ENCODE measurements at places on chromosomes 12 and 14.

- peak; percentile 89 for DNase-seq
Observed at GRCh38 chr12:13179211-13180074, 17.1 kb upstream of the EMP1 start.

DNA sequence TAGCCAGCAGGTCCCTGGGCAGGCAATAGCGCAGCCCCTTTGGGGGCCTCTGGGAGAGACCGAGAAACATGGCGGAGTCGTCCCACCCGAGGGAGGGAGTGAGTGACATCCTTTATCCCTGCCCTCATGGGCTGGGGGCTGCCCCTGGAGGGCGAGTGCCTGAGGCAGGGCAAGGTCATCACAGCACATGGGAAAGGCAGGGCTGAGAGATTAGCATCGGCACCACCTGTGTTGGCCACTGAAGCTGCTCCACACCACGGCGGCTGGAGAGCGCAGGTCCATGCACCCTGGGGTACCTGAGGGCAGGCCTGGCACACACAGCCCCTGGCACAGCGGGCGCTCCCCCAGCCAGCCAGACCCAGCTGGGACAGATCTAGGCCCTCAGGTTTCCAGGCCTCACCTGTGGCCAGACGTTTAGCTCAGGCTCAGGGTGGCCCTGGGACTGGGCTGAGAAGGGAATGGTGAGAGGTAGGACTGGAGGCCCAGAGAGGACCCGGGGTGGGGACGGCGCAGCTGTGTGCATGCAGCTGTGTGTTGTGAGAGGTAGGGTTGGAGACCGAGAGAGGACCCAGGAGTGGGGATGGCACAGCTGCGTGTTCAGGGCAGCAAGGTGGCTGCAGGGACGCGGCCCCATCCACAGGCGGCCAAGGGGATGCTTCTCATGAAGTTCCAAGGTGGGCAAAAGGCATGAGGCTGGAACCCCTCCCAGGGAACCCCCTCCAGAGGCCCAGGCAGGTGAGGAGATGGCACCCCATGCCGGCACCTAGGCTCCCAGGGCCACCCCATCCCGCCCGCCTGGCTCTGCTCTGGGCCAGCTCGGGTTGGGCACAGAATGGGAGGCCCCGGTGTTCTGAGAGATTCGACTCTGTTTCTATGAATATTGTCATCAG lies 74.1 kb downstream of the KIF26A start:
- no peak for DNase-seq

DNA sequence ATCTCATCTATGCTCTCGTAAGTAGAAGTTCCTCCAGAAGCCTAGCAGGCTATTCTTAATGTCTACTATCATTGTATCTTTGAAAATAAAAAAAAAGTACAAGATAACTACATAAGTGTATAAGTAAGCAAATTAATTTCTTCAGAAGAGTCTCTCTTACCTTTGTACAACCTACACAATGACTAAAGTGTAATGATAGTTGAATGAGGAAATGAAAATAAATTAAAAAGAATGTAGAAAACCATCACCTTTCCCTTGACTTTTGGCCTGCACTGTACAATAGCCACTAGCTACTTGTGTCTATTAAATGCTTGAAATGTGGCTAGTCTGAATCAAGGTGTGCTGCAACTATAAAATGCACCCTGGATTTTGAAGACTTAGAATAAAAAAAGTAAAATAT lies 229.9 kb upstream of the FOXN3 start:
- DNase-seq = no peak

DNA sequence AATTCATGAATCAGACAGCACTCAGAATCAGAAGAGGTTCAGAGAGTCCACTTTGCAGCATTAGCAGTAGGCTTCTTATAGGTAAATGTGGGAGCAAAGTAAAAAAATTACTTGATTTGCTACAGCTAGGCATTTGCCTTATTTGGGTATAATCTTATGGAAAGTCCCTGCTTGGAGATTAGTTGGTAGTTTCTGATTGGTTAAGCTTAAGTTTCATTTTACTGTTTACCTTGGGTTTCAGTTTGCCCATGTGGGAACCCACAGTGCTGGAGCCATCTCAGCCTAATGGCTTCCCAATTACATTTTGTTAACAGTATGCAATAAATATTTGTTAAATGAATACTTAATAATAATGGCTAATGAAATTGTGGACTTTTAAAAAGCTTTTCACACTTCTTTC lies 311.0 kb upstream of the FLRT2 start:
- DNase-seq = no peak

- DNase-seq = no peak
Observed at GRCh38 chr12:2624543-2625288, 170.1 kb upstream of the FKBP4 start.

GRCh38 chr12:131737150-131737827 lies 26.4 kb downstream of the SFSWAP start:
- no peak for DNase-seq

GRCh38 chr14:32225378-32225920 lies 22.4 kb upstream of the RNU6-8 start:
- no peak for DNase-seq

GRCh38 chr14:35534873-35535482 lies 1.0 kb downstream of the INSM2 start:
- DNase-seq = no peak

DNA sequence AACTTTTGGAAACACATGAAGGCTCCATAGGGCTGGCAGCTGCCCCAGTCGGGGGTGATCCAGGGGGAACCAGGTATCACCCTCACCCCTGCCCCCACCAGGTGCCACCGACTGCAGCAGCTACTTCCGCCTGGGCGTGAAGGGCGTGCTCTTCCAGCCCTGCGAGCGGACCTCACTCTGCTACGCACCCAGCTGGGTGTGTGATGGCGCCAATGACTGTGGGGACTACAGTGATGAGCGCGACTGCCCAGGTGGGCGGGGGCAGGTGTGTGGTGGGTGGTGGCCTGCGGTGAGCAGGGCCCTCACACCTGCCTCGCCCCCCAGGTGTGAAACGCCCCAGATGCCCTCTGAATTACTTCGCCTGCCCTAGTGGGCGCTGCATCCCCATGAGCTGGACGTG lies 22.3 kb upstream of the NXPH4 start:
- no peak for DNase-seq

- DNase-seq = no peak
Observed at GRCh38 chr12:119089380-119090013, 89.2 kb upstream of the HSPB8 start.

DNA sequence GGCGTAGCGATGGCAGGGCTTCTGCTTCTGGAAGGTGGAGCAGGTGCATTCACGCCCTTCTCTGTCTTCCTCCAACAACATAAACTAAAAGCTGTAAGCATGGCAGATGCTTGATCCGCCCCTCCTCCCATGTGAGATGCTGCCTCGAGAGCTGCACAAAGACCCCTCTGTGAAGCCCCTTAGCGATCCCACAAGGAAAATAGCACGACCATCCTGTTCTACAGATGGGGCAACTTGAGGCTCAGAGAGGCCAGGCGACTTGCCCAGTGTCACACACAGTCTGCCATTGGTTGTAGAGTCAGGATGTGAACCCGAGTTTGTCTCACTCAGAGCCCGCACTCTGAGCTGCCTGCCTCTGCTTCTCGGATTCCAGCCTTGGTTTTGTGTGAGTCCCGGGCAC lies 144.4 kb downstream of the SCARB1 start:
- no peak for DNase-seq

- DNase-seq = no peak
Observed at GRCh38 chr12:20434996-20435395, 66.7 kb downstream of the PDE3A start.

- DNase-seq = no peak
Observed at GRCh38 chr12:79769189-79769859, 78.6 kb upstream of the PAWR start.

- no peak for DNase-seq
Observed at GRCh38 chr12:49261721-49262120, 3.2 kb upstream of the TUBA1C start.

DNA sequence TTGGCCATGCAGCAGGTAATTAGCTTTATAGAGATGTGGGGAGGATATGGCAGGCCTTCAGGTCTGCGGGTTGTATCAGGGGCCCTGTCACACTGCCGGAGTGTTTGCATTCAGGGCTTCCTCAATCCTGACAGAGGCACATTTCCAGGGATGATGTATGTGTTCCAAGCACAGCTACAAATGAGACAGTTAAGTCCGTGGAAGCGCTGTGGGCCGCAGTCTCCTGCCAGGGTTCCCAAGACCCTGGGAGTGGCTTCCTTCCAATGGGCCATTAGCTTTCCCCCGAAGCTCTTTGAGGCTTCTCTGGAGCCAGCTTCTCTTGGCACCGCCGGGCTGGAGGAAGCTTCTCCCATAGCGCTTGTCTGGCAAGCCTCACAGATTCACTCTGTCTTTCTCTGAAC lies 1524.7 kb upstream of the TMEM132C start:
- no peak for DNase-seq

DNA sequence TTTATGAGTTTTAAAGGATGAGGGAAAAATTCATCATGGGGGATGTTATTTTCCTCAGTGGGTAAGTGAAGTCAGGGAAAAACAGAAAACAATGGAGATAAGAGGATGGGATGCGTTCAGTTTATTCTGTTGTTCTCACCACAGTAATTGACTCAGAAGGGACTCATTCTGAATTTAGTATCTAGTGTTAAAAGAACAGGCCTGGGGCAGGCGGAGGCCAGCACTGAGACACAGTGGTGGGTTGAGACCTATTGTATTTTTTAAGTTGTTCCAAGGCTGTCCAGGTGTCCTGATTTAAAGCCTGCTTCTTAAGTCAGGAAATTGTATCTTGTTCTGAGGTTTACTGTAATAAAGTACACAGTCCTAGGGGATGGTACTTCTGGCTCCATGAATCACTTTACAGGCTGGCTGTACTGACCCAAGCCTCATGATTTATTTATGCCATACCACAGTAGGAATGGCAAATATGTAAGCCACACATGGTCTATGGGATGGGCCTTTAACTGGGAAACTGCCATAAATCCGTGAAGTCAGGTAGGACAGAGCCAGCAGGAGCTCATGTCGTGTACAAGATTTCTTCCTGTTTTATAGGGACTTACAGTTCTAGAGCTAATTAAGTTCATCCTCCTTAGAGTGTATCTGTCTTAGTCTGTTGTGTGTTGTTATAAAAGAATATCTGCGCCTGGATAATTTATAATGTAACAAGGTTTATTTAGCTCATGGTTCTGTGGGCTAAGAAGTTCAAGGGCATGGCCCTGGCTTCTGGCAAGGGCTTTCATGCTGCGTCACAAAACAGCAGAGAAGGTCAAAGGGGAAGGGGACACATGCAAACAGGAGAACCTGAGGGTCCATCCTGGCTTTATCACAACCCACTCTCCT lies 244.1 kb downstream of the FBXL14 start:
- DNase-seq = no peak

- DNase-seq = peak; percentile 54
Observed at GRCh38 chr14:70658899-70659298, 17.2 kb downstream of the TTC9 start.

GRCh38 chr14:64685371-64686281 lies 18.6 kb upstream of the PLEKHG3 start:
- no peak for DNase-seq

DNA sequence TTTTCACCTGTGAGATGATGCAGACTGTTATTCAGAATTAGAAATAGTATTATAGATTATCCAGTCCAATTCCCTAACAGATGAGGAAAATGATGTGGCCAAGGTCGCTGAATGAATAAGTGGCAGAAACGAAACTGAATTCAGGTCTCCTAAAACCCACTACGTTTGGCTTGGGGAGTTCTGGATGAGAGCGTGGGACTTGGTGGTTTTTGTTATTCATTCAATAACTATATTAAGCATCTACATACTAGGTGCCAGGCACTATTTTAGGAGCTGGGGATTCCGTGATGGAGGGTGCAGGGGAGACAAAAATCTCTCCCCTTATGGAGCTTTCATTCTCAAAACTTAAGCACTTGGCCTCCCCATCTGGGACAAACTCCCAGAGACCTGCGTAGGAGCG lies 813 bp upstream of the CCDC184 start:
- DNase-seq = no peak

DNA sequence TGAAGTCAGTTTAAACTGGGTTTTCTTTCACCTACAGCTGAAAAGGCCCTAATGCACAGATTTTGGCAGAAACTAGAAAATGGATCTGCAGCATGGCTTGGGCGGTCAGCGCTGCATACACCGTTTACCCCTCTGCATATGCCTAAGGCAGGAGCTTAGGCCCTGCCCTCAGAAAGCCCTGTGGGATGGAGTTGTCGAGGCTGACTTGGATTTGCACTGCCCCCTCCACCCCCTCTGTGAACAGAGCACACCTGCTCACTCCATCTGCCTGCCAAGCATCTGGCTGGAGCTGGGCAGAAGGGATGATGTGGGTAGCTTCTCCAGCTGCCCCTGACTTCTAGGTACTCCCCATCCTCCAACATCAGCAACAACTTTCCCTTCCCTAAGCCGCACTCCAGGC lies 41.9 kb downstream of the TTC7B start:
- DNase-seq = no peak

DNA sequence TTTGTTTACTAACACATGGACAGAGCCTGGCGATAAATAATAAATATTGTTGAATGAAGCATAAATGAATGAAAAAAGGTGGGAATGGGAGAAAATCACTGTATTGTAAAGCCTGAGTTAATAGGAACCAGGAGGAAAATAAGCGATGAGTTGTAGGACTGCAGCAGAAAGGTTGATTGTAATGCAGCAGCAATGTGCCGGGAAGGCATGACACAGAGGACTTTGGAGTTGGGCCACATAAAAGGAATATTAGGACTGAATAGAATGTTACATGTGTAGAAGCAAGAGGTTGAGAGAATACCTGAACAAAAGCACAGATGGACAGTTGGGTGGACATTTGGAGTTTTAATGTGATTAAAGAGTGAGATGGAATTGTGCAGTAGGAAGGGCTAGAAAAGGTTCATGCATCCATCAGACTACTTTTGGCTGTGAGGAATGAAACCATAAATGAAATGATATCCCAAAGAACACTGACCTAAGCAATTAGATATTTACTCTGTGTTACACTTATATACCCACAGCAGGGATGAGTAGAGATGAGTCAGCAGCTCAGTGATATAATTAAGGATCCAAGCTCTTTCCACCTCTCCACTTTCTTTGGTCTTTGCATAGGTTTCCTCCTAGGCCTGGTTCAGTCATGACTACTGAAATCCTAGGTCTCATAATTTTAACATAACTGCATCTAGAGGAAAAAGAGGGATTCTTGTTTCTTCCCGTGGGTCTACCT lies 55.4 kb downstream of the CCER1 start:
- no peak for DNase-seq

- DNase-seq = no peak
Observed at GRCh38 chr14:76964695-76965094, 63.8 kb downstream of the IRF2BPL start.

GRCh38 chr14:50044042-50044651 lies 72.2 kb downstream of the VCPKMT start:
- peak; percentile 70 for DNase-seq

DNA sequence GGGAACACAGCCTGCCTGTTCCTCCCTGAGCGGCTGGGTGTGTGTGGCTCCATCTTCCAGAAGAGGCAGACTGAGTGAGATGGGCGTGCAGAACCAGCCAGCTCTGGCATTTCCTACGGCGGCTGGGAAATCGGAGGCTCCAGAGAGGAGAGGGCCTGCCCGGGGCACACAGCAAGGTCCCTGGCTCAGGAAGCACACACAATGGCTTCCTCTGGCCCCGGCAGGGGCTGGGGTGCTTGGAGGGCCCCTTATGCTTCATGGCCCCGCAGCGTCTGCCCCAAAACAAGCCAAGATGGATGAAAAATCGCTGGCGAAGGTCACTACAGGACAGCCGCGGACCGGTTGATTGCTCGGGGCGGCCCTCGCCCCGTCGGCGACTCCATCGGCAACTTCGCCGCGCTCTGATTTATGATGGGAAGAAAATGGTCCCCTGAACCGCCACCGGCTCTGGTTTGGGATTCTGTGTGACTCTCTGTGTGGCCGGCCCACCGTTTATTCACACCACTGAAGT lies 191.5 kb upstream of the C14orf180 start:
- DNase-seq = no peak

GRCh38 chr12:47817272-47818006 lies 2.3 kb downstream of the HDAC7 start:
- DNase-seq = no peak
